Stimulated activated CD4-positive, alpha-beta T cell treated with anti-CD3 and anti-CD28 coated beads, Interleukin-1b, Interleukin-23, amount 100 ng/mL, for 1 hour (primary cell): ENCODE measurements at places on chromosomes 16 and 17.

DNA sequence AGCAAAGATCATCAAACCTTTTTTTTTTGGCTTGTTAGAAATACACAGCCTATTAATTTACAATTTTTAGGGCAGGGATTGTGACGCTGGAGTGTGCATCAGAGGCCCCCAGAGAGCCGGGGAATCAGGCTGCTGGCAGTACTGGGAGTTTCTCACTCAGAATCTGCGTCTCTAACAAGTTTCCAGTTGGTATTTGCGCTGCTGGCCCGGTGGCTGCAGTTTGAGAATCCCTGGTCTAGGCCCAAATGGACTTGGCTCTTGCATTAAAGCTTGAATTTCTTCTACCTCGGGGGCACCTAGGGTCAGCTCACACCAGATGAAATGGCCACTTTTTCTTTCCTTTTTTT is 150.9 kb upstream of the CIBAR2 start:
- no peak for DNase-seq

DNA sequence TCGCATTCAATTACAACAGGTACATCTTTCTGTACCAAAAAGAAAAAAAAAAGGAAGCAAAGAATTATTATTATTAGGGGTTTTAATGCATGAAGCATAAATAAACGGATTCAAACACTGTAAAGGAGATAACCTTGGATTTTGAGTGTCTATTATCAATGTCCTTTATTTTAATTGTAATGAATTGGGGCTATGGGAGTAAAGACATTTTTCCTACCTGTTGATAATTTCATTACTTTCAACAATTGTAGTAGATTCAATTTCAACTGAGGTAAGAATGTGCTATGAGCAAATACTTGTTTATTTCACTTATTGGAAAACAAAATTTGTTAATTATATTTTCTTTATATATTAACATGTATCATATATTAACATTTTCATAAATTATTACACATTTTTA is 855.6 kb downstream of the KCNJ2 start:
- no peak for DNase-seq

GRCh38 chr17:987931-988330 is 8.4 kb upstream of the NXN start:
- no peak for DNase-seq

- DNase-seq, result no peak
Measured at GRCh38 chr17:81162491-81162890, 2.8 kb upstream of the PVALEF start.

- DNase-seq, result no peak
Measured at GRCh38 chr16:20675488-20676267, 21.8 kb downstream of the ACSM1 start.

GRCh38 chr17:76484228-76484725 is 16.9 kb downstream of the AANAT start:
- no peak for DNase-seq

DNA sequence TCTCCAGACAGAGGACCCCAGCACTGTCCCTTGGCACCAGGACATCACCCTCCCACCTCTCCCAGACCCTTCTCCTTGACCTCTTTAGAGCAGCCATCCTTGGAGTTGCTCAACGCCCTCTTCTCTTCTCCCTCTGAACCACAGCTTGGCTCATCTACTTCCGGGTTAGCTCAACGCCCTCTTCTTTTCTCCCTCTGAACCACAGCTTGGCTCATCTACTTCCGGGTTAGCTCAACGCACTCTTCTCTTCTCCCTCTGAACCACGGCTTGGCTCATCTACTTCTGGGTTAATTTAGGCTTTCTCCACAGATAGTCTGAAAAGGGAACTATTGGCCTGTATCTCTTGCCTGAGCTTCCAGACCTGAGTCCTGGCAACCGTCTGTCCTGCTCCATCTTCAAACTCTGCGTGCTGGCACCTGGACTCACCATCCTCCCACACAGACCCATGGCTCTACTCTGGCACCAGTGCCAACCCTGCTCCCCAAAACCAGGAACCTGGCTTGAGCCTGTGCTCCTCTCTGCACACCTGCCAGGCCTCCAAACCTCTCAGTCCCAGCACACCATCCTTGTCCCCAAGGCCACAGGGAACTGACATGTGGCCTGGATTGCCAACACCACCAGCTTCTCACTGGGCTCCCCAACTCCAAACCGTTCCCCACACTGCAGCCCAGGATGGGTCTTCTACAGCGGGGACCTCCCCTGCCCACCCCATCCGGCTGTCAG is 25.3 kb upstream of the FAAP100 start:
- no peak for DNase-seq

DNA sequence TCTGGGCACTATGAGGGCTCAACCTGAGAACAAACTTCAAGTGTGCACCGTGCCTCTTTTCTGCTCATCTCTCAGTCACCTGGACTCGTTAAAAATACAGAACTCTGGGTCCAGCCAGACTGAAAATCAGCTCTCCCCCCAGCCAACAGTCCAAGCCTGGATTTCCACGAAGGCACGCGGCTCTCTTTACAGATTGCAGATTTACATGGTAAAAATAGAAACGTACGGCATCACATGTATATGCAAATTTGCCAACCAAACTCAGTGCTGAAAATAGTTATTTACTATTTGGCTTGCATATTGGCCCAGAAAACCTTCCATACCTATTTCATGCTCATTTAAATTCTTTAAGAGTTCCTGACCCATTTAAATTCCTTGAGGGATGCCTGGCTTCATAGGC is 315.8 kb downstream of the MAF start:
- no peak for DNase-seq
